ENCODE measurements at places on chromosomes 1 and 21.

DNA sequence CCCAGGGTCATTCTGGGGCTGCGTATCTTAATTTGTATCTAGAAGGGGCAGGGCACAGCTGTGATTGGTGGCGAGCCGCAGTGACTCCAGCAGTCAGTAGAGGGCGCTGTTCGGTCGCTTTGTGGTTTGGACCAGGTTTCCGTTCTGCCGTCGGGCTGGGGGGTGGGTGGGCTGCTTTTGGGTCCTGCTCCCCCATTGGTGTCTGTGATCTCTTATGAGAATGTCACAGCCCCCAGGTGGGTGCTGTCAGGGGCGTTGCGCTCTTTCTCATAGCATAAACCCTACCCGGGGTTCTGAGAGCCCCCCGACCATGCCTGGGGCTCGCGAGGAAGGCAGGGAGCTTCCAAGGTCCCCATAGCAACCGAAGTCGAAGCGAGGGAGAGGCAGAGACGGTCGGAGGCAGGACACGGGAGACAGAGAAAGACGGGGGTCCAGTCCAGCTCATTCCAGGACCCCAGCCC lies 5.4 kb downstream of the TFF3 start:
- peak; percentile 22 for DNase-seq

GRCh38 chr1:32047701-32048100 lies 25.0 kb upstream of the TMEM39B start:
- no peak for DNase-seq

GRCh38 chr1:238701024-238701423 lies 685.3 kb upstream of the CHRM3 start:
- no peak for DNase-seq

- DNase-seq: no peak
These were observed 251.7 kb upstream of the BEND5 start for GRCh38 chr1:49028396-49028795.

- no peak for DNase-seq
These were observed 84.3 kb downstream of the DTL start for GRCh38 chr1:212119863-212120262.

- DNase-seq: no peak
These were observed 179.4 kb downstream of the TGFB2 start for GRCh38 chr1:218524526-218524925.

- no peak for DNase-seq
These were observed 68.6 kb downstream of the LHX8 start for GRCh38 chr1:75202751-75203150.

GRCh38 chr1:14612256-14612655 lies 13.8 kb downstream of the KAZN start:
- DNase-seq: no peak

DNA sequence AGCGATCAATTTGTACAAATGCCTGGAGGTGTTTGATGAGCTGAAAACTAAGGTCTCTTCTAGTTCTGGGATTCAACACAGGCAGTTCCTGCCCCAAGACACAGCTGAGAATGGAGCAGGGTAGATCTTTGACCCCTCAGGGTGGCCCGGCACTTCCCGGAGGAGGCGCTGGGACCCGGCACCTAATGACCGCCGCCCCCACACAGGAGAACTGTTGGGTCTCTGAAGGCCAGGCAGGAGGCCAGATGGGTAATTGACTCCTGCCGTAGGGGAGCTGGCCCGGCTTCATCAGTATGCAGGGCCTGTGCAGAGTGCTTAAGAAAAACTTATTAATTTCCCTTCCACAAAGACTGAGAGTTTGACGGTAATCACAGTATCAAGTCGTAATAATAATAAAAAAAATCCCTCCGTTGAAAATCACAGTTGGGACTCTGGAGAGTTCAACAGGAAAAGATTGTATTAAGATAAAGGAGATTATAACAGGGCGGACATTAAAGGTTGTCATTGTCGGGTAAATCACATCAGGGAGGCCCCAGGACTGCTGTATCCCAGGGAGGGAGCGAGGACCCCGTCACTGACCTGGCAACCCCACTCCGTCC lies 51.7 kb downstream of the UBIAD1 start:
- no peak for DNase-seq

DNA sequence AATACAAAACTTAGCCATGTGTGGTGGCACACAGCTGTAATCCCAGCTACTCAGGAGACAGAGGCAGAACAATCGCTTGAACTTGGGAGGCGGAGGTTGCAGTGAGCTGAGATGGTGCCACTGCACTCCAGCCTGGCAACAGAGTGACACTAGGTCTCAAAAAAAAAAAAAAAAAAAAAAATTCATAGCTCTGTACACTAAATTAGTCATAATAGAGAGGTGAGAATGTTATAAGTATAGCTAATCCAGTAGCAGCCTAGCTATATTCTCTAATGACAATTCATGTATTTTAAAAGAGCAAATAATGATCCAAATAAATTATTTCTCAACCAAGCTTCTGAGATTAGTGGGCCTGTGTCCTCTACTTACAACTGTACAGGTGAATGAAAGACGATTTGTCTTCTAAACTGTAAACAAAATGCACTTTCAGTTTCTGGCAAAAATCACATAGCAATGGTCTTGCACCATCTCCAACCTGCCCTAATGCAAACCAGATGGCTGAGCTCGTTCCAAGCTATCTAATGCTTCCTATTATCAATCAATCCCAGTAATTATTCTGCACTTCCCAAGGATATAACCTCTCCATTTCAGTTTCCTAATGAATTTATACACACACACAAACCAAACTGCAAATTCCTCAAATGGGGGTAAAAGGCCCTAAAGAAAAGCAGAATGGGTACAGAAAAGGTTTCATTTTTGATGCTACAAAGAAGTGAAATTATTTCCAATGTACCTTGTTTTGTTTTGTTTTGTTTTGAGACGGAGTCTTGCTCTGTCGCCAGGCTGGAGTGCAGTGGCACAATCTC lies 56.5 kb downstream of the GATAD2B start:
- DNase-seq: no peak

GRCh38 chr1:31781756-31782371 lies 17.7 kb upstream of the ADGRB2 start:
- DNase-seq: no peak

GRCh38 chr1:5995871-5996630 lies 3.8 kb upstream of the NPHP4 start:
- DNase-seq: no peak

GRCh38 chr1:163444665-163445064 lies 122.9 kb downstream of the NUF2 start:
- DNase-seq: no peak

GRCh38 chr1:193456811-193457280 lies 270.4 kb upstream of the B3GALT2 start:
- DNase-seq: no peak

GRCh38 chr1:119318466-119319309 lies 49.9 kb upstream of the HAO2 start:
- no peak for DNase-seq

- DNase-seq: no peak
These were observed 11.6 kb downstream of the IFI6 start for GRCh38 chr1:27660300-27660835.

DNA sequence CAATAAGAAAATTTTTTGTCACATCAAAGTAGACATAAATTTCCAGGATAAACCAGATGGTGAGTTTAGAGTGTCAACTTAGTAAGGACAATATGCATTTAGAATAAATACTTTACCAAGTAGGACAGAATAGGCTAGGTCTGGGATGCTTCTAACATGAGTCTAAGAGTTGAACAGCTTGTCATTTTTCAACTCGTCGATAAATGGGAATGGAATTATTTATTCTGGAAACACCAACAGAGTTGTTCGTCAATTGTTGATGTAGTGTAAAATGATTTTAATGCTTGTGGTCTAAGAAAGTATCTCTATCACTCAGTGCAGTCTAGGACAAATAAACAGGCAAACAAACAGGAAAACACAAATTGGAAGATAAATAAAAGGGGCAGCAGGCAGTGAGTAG lies 358.4 kb upstream of the ST6GALNAC5 start:
- no peak for DNase-seq

- no peak for DNase-seq
These were observed 38.0 kb downstream of the SPRTN start for GRCh38 chr1:231376101-231376500.

DNA sequence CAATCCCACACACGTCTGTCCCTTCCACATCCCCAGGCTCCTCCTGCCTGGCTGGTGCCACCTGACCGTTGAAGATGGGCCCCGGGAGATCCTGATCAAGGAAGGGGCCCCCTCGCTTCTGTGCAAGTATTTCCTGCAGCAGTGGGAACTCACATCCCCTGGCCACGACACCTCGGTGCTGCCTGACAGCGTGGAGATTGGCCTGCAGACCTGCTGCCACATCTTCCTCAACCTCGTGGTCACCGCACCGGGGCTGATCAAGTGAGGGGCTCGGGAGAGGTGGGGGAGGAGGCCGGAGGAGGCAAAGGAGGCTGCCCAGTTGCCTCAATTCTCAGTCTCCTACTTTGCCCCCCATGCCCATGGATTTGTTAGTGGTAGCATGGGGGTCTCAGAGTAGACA lies 5.6 kb downstream of the NCDN start:
- DNase-seq: no peak

DNA sequence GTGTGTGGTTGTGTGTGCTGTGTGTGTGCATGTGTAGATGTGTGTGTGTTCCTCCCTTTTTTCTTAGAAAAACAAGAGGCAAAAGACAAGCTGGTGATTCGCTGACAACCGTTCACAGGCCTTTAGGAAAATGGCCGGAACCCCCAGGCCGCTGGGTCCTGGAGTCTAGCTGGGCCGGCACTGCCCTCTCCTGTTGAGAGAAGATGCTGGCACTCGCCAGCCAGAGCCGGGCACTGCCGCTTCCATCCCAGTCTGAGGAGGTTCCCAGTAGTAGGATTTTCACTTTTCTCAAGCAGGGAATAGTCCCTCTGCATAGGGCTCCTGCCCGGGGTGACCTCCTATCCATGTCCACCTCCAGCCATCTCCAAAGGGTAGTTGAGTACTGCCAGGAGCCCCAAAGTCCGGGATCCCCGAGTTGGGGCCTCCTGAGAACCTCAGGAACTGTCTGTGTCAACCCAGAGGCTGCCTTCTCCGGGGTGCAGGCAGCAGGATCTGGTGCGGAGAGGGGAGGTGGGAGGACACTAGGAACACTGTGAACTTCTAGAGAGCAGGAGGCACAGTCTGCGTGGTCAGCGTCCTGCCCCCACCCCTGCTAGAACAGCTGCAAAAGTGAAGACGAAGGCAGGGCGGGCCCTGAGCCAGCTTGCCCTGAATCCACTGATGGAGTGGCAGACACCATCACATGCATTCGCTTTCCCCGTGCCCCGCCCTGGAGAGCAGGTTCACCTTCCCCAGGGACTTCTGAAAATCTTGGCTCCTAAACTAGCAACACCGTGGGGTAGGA lies 44.1 kb upstream of the ARHGEF16 start:
- DNase-seq: no peak

- no peak for DNase-seq
These were observed 73.7 kb downstream of the KCNK2 start for GRCh38 chr1:215156232-215156631.

- no peak for DNase-seq
These were observed 72.5 kb downstream of the ST6GALNAC5 start for GRCh38 chr1:76939817-76940216.

GRCh38 chr1:1406101-1406820 lies 832 bp downstream of the MRPL20 start:
- no peak for DNase-seq

DNA sequence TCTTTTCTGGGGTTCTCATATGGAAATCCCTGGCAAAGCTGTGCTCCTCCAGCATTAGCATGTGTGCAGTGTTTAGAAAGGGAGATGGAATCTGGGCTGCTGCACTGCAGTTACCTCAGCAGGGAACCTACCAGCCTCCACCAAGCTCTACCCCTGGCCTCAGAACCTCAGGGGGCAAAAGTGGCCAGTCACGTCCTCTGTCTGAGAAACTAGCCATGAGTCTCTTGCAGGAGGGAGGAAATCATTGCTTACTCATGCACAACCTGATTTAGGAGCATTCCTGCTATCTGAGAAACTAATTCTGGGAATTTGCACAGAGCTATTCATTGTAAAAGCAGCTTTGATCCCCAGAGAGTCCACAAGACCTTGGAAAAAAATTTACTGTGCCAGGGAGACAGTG lies 80.6 kb upstream of the IPO9 start:
- DNase-seq: no peak

DNA sequence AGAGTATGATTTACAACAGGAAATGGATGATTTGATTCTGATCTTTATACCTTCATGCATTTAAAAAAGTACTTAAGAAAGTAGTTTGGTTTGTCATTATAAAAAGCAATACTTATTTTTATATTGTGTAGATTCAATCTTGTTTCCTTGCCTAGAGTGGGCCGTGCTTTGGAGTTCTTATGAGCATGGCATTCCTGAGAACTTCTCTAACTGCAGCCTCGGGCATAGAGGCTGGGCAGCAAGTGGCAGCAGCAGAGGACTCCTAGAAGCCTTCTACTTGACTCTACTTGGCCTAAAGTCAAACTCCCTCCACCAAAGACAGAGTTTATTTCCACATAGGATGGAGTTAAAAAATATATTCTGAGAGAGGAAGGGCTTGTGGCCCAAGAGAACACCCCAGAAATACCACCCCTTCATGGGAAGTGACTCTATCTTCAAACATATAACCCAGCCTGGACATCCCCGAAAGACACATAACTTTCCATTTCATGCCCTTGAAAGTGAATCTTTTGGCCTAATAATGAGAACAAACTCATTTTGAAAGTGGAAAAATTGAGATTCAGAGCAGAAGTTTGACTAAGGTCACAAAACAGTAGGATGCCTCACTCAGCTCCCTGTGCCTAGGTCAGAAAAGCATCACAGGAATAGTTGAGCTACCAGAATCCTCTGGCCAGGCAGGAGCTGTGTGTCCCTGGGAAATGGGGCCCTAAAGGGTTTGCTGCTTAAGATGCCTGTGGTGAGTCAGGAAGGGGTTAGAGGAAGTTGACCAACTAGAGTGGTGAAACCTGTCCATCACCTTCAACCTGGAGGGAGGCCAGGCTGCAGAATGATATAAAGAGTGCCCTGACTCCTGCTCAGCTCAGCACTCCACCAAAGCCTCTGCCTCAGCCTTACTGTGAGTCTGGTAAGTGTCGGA lies at the start of gene IVL:
Gene IVL (plus strand): TSS at position 861 of the 916 bp plus-strand sequence. CDS start 1,252 bp downstream, outside the sequence.
- no peak for DNase-seq

- DNase-seq: no peak
These were observed 139.1 kb upstream of the PTGFR start for GRCh38 chr1:78351551-78352216.

DNA sequence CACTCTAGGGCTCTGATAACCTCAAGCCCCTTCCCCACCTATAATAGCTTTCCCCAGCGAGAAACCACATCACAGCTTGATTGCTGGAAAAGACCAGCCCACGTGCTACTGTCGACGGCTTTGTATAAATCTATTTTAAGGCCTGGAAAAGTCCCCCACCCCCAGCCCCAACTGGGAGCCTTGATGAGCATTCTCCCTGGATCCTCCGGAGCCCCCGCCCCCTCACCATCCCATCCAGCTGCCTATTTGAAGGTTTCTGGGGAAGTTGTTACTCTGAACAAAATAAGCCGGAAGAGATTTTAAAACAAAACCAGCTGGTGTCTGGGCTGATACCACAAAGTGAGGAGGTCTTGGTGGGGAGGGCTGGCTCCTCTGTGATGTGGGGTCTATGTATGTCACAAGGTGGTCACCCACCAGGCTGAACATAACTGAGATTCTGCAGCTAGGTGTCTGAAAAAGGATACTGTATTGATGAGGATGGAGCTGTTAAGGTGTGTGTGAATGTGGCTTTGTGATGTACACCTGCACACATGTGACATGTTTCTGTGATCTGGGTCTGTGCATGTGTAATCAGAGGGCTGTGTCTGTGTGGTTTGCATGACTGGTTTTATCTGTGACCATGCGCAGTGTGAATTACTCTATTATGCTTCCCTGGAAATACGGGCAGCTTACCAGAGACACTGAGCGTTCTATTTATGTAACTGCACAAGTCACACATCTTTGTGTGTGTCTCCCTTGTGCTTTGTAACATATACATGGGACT lies 25.0 kb downstream of the RIMS3 start:
- DNase-seq: no peak
